ENCODE measurements at places on chromosomes 11 and 22. TPM values are rescaled to one million over a fixed set of nuclear protein-coding genes. Genes with fewer than 3 reads are reported as not detected.

DNA sequence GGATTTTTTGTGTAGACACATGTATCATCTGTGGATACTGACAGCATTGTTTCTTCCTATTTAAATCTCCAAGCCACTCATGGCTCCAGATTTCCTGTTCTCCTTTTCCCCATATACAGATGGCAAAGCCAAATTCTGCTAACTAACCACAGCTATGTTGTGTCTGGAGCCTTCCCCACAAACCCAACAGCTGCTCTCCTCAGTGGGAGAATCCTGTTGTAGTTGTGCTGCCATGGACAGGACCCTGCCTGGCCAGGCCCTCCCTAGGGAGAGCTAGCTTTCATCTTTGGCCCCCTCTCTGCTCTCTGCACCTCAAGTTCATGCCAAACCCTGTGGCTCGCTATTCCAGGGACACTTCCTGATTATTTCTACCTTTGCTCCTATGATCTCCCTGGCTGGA, 106.4 kb upstream of the CCDC90B start:
- no peak for DNase-seq
- no peak overlapping the region for H3K4me3 ChIP-seq

DNA sequence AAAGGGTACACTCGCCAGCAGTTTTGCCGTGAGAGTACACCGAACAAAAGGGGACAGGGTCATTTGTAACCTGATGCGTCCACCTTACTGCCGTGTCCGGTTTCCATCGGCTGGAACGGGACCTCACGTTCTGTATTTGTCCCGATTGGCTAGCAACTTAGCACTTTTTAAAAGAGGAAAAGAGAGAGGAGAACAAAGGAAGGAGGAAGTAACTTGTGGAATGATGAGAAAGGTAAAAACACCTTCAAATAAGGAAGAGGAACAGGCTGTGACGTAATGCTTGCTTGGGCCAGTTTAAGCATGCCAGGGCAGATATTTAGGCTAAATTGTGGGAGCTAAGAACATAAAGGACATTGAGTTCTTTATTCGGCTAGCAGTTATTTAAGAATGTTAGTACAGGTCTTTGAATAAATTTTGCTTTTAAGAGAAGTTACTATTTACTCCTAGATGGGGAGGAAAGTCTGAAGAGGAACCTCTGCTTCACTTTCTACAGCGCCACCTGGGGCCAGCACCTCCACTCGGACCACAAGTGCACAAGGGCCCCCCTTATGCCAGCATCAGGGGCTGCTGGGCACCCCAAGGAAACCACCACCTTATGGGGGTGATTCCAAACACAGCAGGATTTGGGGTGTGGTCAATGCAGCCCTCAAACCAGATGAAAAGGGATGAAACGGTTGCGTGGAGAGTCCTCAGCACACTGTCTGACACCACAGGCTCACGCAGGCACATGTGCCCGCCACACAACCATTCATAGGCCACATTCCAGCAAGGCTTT, 5.8 kb downstream of the ARSA start:
- H3K36me3 ChIP-seq = no peaks in the 10 kb centered on the region
- no peak overlapping the region for H3K27ac ChIP-seq
- H3K4me1 ChIP-seq = peaks cover under 1% of the 10 kb centered on the region
- H3K27me3 ChIP-seq = peaks cover 16% of the 10 kb centered on the region

GRCh38 chr11:119759324-119759723, 30.3 kb upstream of the NECTIN1 start:
- H3K27ac ChIP-seq = peak overlapping the region; percentile 20
- H3K27me3 ChIP-seq = peaks cover 7% of the 10 kb centered on the region
- peak overlapping the region; percentile 30 for H3K4me3 ChIP-seq
- peak; percentile 80 for DNase-seq

GRCh38 chr11:8032122-8032521, 45.0 kb downstream of the EIF3F start:
- H3K4me1 ChIP-seq = no peaks in the 10 kb centered on the region
- peaks cover 9% of the 10 kb centered on the region for H3K27me3 ChIP-seq
- no peaks in the 10 kb centered on the region for H3K36me3 ChIP-seq
- no peak overlapping the region for H3K27ac ChIP-seq
- no peak for DNase-seq
- no peak overlapping the region for H3K4me3 ChIP-seq

The PLXNB2 gene
- total RNA-seq = 376 TPM

DNA sequence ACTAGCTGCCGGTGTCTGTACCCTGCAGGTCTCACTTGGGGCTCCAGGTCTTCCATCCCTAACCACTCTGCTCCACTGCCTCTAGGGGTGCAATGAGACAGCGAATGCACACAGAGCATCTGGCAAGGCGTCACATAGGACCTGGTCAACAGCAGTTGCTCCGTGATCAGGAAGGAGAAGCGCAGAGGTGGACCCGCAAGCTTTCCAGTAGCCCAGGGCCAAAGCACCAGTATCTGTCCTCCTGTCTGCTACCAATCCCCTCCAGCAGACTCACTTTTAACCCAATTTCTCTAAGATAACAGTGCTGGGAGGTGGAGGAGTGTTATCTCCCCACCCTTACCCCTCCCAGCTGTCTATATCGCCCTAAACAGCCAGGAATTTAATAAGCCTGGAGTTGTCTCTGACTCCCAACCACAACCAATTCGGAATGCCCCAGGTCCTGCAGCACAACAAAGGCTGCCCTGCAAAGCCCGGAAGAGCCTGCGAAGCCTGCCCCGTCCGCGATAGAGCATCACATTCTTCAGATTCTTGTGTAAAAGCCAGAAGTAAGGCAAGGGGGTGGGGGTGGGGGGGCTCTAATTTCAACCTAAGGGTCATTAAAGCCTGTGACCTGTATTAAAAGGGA, 19.3 kb downstream of the MYH9 start:
- H3K27me3 ChIP-seq = no peaks in the 10 kb centered on the region
- peaks cover 23% of the 10 kb centered on the region for H3K36me3 ChIP-seq
- H3K4me1 ChIP-seq = peaks cover 97% of the 10 kb centered on the region

DNA sequence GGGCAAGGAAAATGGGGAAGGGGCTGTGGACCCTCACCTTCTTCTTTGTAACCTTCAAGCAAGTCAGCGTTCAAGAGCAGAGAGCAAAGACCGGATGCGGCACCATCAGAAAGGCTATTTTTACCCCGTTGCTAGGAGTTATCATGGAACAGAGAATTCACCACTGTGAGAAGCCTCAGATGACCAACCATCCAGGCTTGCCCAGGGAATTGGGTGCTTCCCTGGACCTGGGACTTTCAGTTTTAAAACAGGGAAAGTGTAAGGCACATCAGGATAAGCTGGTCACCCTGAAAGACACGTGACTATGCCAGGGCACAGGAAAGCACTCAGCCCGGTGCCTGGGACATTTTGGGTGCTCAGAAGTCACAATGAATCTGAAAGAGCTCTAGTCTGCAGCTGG, 10.4 kb downstream of the GALNT18 start:
- no peaks in the 10 kb centered on the region for H3K36me3 ChIP-seq
- no peak for DNase-seq
- H3K27ac ChIP-seq = no peak overlapping the region
- peaks cover 4% of the 10 kb centered on the region for H3K27me3 ChIP-seq
- no peak overlapping the region for H3K4me3 ChIP-seq

The ZP1 gene
- not detected for total RNA-seq
